Stimulated activated naive B cell treated with anti-CD40 and anti-IgM and Interleukin-4, amounts not matched to agents 10 μg/mL and 1 μg/mL and 100 μg/mL, for 72 hours (primary cell): ENCODE measurements at places on chromosomes 2 and 18.

GRCh38 chr18:77069931-77070330, 62.7 kb downstream of the MBP start:
- H3K27me3 ChIP-seq: no peaks in the 10 kb centered on the region
- peak overlapping the region; percentile 19 for H3K4me3 ChIP-seq
- peak overlapping the region; percentile 80 for H3K27ac ChIP-seq
- H3K4me1 ChIP-seq: peaks cover 80% of the 10 kb centered on the region
- no peak for DNase-seq

- H3K4me3 ChIP-seq: no peak overlapping the region
- H3K4me1 ChIP-seq: peaks cover 9% of the 10 kb centered on the region
- no peaks in the 10 kb centered on the region for H3K36me3 ChIP-seq
- DNase-seq: no peak
- no peak overlapping the region for H3K27ac ChIP-seq
These were observed 270.1 kb downstream of the EIPR1 start for GRCh38 chr2:3107567-3107966.

- H3K27me3 ChIP-seq: no peaks in the 10 kb centered on the region
- H3K4me1 ChIP-seq: peaks cover 21% of the 10 kb centered on the region
- H3K36me3 ChIP-seq: peaks cover 6% of the 10 kb centered on the region
These were observed 14.3 kb downstream of the C2orf76 start for GRCh38 chr2:119352357-119352756.

GRCh38 chr2:16151281-16151570, 210.9 kb downstream of the MYCN start:
- H3K4me1 ChIP-seq: no peaks in the 10 kb centered on the region
- no peaks in the 10 kb centered on the region for H3K36me3 ChIP-seq
- no peaks in the 10 kb centered on the region for H3K27me3 ChIP-seq

DNA sequence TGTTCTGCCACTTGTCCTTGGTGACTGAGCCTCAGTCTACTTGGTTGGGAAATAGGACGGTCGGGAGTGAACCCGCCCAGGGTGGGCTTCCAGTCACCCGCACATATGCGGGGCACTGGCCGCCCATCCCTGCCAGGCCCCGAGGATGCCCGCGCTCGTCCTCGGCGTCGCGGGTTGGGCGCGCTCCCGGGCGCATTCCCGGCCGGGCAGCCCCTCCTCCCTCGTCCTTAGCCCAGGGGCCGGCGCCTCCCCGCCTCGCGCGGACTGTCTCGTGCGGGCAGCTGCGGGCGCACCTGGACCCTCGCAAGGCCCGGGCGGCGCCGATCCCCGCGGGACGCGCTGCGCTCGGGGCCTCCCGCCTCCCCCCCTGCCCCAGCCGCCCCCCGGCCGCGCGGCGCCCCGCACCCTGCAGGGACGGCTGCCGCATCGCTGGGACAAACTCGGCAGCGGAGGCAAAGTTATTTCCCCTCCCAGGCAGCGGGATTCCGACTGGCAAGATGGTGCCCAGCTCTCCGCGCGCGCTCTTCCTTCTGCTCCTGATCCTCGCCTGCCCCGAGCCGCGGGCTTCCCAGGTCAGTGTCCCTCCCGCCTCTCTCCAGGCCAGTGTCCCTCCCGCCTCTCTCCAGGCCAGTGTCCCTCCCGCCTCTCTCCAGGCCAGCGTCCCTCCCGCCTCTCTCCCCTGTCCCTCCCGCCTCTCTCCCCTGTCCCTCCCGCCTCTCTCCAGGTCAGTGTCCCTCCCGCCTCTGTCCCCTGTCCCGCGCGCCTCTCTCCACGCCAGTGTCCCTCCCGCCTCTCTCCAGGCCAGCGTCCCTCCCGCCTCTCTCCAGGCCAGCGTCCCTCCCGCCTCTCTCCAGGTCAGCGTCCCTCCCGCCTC, at the start of gene FBLN7:
Gene FBLN7 (plus strand): TSS at position 227 of the 874 bp plus-strand sequence. CDS start 271 bp downstream, at position 498.
- DNase-seq: no peak
- H3K27ac ChIP-seq: peak within 1 kb of the TSS; percentile 67
- H3K27me3 ChIP-seq: peaks cover 54% of the 10 kb centered on the region

DNA sequence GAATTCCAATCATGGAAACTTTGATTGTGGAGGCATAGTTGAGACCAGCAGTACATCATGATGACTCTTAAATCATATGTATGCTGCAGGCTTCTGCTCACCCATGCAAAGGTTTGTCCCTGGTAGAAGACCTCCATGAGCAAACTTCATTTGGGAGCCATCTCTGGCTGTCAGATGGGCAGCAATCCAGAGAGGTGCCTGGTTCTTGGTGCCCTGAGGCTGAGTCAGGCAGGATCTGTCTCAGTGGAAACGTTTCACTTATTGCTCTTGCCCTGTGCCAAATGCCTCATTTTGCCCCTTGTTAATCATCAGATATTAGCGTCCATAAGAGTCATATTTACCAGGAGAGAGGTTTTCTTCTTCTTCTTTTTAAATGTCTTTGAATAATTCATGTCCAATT, 151.5 kb upstream of the CELF4 start:
- H3K36me3 ChIP-seq: no peaks in the 10 kb centered on the region
- DNase-seq: no peak
- H3K27ac ChIP-seq: no peak overlapping the region
- H3K4me3 ChIP-seq: no peak overlapping the region

DNA sequence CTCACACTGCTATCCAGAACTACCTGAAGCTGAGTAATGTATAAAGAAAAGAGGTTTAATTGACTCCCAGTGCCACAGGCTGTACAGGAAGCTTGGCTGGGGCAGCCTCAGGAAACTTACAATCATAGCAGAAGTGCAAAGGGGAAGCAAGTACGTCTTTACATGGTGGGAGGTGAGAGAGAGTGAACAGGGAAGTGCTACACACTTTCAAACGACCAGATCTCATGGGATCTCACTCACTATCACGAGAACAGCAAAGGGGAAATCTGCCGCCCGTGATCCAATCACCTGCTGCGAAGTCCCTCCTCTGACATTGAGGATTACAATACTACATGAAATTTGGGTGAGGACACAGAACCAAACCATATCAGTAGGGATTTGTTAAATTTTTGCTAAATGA, 150.4 kb upstream of the NXPH2 start:
- no peaks in the 10 kb centered on the region for H3K27me3 ChIP-seq
- no peaks in the 10 kb centered on the region for H3K36me3 ChIP-seq
- H3K27ac ChIP-seq: no peak overlapping the region
- no peaks in the 10 kb centered on the region for H3K4me1 ChIP-seq
- no peak for DNase-seq

DNA sequence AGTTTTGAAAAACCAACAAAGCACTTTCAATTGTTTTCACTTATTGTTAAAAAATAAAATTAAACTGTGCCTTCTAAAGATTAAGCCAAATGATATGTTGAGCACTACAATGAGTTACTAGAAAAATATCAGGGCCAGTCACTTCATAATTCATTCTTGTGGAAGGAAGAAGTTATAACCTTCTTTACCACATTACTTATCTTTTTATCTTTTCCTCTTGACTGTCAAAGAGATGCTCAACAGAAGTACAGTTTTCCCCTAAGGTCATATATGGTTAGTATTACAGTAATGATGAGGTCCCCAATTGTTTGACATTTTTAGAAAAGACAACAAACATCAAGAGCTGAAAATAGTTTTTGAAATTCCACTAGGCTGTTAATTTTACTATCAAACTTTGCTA, 9.4 kb downstream of the PELI1 start:
- H3K36me3 ChIP-seq: peaks cover 12% of the 10 kb centered on the region
- peaks cover 58% of the 10 kb centered on the region for H3K4me1 ChIP-seq
- DNase-seq: no peak
- H3K4me3 ChIP-seq: no peak overlapping the region
- no peak overlapping the region for H3K27ac ChIP-seq

DNA sequence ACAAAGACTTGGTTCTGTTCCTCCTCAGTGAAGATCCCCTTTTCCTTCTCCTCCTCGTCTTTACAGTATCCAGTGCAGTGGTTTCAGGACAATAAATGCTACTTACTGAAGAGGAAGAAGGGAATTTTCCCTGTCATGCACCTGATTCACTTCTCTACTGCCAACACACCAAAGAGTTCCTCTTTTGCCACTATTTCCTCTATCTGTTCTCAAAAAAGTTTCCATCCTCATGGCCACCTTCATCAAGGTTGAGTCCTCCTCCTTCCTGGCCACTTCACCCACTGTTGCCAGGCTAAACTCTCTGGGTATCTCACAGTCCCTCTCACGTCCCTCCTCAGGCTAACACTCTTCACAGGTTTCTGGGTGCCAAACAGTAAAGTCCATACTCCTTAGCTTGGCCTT, 41.7 kb downstream of the PLEKHM3 start:
- H3K4me1 ChIP-seq: peaks cover 24% of the 10 kb centered on the region
- DNase-seq: peak; percentile 41
- H3K27ac ChIP-seq: peak overlapping the region; percentile 81

GRCh38 chr2:95158891-95159619, 593 bp downstream of the ZNF514 start:
- peak overlapping the region; percentile 91 for H3K4me3 ChIP-seq
- peak overlapping the region; percentile 84 for H3K27ac ChIP-seq
- H3K36me3 ChIP-seq: peaks cover 28% of the 10 kb centered on the region
- no peaks in the 10 kb centered on the region for H3K27me3 ChIP-seq

DNA sequence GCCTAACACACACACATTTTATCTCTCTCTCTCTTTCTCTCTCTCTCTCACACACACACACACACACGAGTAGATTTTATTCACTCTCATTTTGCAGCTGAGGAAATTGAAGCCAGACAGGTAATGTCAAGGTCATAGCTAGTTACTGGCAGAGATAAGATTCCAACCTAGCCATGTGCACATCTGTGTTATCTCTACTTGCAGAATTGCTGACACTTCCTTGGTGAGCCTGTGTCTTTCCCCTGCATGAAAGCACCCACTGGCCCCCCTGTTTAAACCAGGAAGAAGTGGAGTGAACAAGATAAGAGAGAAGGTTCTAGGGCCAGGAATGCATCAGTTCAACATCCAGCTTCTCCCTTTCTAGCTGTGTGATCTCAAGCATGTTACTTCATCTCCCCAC, 423.7 kb downstream of the TXNL1 start:
- DNase-seq: no peak
- peaks cover 4% of the 10 kb centered on the region for H3K27me3 ChIP-seq
- H3K36me3 ChIP-seq: no peaks in the 10 kb centered on the region

- no peak overlapping the region for H3K4me3 ChIP-seq
- H3K4me1 ChIP-seq: no peaks in the 10 kb centered on the region
- no peaks in the 10 kb centered on the region for H3K36me3 ChIP-seq
- no peak overlapping the region for H3K27ac ChIP-seq
- H3K27me3 ChIP-seq: no peaks in the 10 kb centered on the region
These were observed 521.0 kb upstream of the NRP2 start for GRCh38 chr2:205161156-205161839.

DNA sequence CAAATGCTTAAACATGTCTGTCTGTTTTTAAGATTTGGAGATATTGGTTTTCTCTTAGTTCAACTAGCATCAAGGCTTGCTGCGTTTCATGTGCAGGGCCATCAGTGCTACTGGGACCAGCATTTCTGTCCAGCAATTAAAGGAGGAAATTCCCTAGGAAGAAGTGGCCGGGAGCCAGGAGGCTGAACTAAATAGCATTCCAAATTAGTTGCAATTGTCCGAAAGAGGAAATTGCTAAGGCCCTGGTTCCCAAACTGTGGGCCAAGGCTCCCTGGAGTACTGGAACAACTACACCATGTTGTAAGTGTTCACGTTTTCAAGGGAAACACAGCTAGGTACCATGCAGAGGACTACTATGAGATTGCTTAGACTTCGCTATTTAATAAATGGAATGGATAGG, 257.9 kb downstream of the PTPRM start:
- H3K27me3 ChIP-seq: no peaks in the 10 kb centered on the region
- H3K4me3 ChIP-seq: no peak overlapping the region
- DNase-seq: no peak
- no peaks in the 10 kb centered on the region for H3K4me1 ChIP-seq
- H3K27ac ChIP-seq: no peak overlapping the region

DNA sequence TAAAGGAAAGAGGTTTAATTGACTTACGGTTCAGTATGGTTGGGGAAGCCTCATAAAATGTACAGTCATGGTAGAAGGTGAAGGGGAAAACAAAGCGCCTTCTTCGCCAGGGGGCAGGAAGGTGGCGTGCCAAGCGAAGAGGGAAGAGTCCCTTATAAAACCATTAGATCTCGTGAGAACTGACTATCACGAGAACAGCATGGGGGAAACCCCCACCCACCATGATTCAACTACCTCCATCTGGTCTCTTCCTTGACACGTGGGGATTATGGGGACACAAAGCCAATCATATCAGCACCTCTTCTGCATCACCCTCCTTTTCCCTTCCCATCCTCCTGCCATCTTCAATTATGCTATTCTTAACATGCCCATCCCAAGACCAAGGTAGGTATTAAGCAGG, 29.9 kb upstream of the TANK start:
- H3K4me1 ChIP-seq: peaks cover 20% of the 10 kb centered on the region
- DNase-seq: no peak
- no peak overlapping the region for H3K27ac ChIP-seq
- H3K27me3 ChIP-seq: peaks cover 4% of the 10 kb centered on the region

DNA sequence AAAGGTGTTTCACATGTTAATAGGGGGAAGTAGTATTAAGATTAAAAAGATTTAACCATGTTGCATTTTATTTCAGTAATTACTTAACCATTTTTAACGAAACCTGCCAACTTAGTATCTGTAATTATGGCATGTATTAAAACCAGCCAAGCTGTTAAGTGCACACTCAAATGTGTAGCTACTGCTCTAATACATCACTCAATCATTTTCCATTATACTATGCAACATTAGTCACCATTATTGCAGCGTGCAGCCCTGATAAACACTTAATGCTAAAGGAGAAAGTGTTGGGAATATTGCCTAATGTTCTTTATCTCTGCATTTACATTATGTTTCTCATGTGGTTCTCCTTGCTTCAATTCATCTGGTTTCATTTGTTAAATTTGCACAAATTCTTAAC, 745.9 kb upstream of the FAM98A start:
- no peaks in the 10 kb centered on the region for H3K36me3 ChIP-seq
- H3K4me3 ChIP-seq: no peak overlapping the region
- no peaks in the 10 kb centered on the region for H3K27me3 ChIP-seq
- no peaks in the 10 kb centered on the region for H3K4me1 ChIP-seq
- H3K27ac ChIP-seq: no peak overlapping the region

DNA sequence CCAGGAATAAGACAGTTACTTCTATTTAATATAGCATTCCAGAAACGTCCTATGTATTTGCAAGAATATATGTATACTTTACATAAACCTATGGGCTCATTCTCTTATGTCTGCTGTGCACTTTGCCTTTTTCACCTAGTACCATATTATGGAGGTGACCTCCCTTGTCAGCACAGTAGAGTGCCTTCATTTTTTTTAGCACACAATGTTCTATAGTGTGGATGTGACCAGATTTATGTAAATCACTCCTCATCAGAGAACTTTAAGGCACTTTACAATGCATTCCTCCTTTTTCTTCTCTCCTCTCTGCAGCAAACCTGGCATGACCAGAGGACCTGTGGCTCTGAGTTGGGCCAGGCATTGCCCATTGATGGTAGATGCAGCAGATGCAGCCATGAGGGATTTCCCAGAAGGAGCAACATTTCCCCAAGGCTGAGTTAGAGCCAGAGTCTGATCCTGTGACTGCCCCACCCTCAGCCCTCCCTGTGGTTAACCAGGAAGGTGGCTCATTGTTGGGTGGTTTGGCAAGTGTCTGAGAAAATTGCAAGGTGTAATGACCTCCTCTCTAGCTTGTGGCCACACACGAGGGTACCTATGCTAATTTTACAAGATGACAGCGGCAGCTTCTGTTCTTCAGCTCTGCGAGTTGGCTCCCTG, 76.5 kb upstream of the DLX2 start:
- H3K4me3 ChIP-seq: no peak overlapping the region
- H3K4me1 ChIP-seq: no peaks in the 10 kb centered on the region
- DNase-seq: no peak
- no peaks in the 10 kb centered on the region for H3K36me3 ChIP-seq
